Effector memory CD4-positive, alpha-beta T cell (primary cell): ENCODE measurements at places on chromosomes 6 and 20.

DNA sequence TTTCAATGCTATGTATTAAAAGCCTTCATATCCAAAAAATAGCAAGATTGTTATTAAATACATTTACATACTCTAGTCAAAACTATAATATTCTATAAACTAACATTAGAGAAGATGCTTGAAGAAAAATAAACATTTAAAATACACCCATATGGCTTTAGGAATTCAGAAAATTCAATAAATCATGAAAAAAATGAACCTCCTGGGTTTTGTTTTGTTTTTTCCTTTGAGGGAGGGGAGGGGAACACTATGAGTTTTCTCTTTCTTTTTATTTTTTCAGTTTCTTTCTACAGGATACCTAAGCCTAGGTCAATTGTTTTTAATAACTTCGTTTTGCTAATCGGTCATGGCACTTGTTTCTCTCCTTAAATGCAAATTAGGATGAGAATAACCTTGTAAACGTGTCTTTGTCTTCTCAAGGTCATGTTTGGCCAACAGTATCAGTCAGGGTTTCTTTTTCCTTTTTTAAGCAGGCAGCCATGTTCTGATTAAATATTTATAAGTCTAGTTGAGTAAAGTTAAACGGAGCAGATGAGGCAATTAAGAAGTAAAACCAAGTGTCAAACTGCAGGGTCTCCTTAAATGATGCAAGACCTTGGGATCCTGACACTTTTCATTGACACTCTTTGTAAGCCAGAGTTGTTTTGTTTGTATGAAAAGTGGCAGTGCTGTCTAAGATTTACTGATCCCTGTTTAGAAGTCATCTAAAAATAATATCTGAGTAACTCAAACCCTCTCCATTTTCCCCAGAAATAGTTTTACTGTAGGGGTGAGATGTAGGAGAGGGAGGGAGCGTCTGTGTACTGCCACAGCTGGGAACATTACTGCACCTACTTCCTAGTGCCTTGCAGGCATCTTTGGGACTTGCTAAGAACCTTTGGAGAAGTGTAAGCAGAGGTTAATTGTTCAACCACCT, 392.3 kb downstream of the PLCB1 start:
- no peak overlapping the region for H3K27ac ChIP-seq
- H3K4me3 ChIP-seq = no peak overlapping the region
- H3K36me3 ChIP-seq = no peaks in the 10 kb centered on the region
- no peak for DNase-seq
- H3K4me1 ChIP-seq = no peaks in the 10 kb centered on the region
- H3K27me3 ChIP-seq = no peaks in the 10 kb centered on the region

- no peaks in the 10 kb centered on the region for H3K4me1 ChIP-seq
- no peak overlapping the region for H3K27ac ChIP-seq
- no peaks in the 10 kb centered on the region for H3K27me3 ChIP-seq
- no peaks in the 10 kb centered on the region for H3K36me3 ChIP-seq
- H3K4me3 ChIP-seq = no peak overlapping the region
Measured at GRCh38 chr6:25689966-25690365, 38.0 kb downstream of the SCGN start.

GRCh38 chr6:1619673-1620503, 10.2 kb downstream of the FOXC1 start:
- H3K27me3 ChIP-seq = peaks cover 48% of the 10 kb centered on the region
- peaks cover 10% of the 10 kb centered on the region for H3K4me1 ChIP-seq
- H3K27ac ChIP-seq = no peak overlapping the region
- no peak for DNase-seq
- no peak overlapping the region for H3K4me3 ChIP-seq
- no peaks in the 10 kb centered on the region for H3K36me3 ChIP-seq

- no peaks in the 10 kb centered on the region for H3K4me1 ChIP-seq
- H3K27me3 ChIP-seq = no peaks in the 10 kb centered on the region
- no peak for DNase-seq
- no peaks in the 10 kb centered on the region for H3K36me3 ChIP-seq
- no peak overlapping the region for H3K4me3 ChIP-seq
- H3K27ac ChIP-seq = no peak overlapping the region
Measured at GRCh38 chr6:154056536-154056935, 17.5 kb downstream of the OPRM1 start.

- no peak overlapping the region for H3K4me3 ChIP-seq
- no peak overlapping the region for H3K27ac ChIP-seq
- H3K27me3 ChIP-seq = no peaks in the 10 kb centered on the region
Measured at GRCh38 chr6:35679399-35679798, 9.3 kb downstream of the FKBP5 start.

DNA sequence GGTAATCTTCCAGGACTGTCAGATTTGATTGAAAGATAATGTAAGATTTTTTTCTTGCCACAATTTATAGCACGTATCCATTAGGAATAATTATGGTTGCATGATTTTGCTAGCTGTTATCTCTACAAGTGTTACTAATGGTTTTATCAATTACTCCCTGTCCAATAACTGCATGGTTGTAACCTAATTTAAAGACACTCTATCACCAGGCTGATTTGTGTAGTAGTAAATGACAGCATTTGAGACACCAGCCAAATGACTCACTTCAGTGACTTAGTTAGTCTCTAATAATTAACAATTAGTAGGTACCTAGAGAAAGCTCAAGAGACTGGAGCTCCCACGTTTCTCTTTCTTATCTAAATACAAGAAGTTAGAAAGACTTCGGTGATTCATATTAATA, 453.8 kb upstream of the POU3F2 start:
- no peak overlapping the region for H3K4me3 ChIP-seq
- H3K27ac ChIP-seq = no peak overlapping the region
- H3K36me3 ChIP-seq = no peaks in the 10 kb centered on the region
- DNase-seq = no peak
- H3K27me3 ChIP-seq = no peaks in the 10 kb centered on the region

DNA sequence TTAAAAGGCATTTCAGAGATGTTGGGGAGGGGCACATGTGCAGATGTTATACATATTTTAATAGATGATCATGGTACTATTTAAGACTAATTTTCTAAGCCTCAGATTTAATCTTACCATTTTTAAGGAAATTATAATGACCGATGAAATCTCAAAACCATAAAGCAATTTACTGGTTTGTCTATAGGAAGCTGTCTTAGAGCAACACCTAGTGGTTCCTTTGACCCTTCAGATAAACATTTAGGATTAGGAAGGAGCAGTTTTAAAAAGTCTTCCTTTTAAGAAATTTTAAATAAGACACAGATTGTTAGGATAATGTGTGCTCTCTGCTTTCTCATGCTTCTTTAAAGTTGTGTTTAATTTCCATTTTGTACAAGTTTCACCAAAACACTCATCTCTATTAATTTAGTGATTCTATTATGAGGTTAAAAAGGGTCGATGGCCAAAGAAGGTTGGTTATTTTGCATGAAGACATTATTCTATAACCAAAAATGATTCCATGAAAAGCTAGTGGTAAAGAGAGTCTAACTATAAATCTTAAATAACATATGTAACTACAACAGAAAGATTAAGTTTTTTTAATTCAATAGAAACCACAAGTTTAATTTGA, 376.4 kb downstream of the HACE1 start:
- H3K4me3 ChIP-seq = no peak overlapping the region
- no peak for DNase-seq
- no peaks in the 10 kb centered on the region for H3K4me1 ChIP-seq
- no peaks in the 10 kb centered on the region for H3K36me3 ChIP-seq
- no peak overlapping the region for H3K27ac ChIP-seq

- H3K4me3 ChIP-seq = no peak overlapping the region
- H3K27ac ChIP-seq = no peak overlapping the region
- DNase-seq = no peak
- no peaks in the 10 kb centered on the region for H3K27me3 ChIP-seq
- H3K4me1 ChIP-seq = peaks cover 19% of the 10 kb centered on the region
Measured at GRCh38 chr20:47574616-47575364, 73.1 kb downstream of the NCOA3 start.

DNA sequence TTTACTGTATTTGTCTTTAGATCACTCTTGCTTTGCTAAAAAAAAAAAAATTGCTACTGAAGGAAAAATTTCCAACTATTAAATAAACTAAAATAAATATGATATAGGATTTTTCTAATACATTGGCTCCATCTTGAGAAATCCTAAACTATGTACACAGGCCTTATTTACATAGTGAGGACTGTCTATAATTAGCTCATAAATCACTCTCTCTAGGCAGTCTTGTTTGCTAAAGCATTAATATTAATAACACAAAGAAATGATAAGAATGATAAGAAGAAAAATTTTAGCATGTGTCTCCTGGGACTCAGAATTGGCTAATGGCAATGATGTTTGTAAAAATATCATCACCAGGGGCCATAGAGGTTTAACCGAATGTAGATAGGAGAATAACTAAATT, 13.3 kb upstream of the CRYBG1 start:
- no peaks in the 10 kb centered on the region for H3K27me3 ChIP-seq
- H3K4me1 ChIP-seq = no peaks in the 10 kb centered on the region
- H3K4me3 ChIP-seq = no peak overlapping the region
- no peak overlapping the region for H3K27ac ChIP-seq
- no peaks in the 10 kb centered on the region for H3K36me3 ChIP-seq
- DNase-seq = no peak

DNA sequence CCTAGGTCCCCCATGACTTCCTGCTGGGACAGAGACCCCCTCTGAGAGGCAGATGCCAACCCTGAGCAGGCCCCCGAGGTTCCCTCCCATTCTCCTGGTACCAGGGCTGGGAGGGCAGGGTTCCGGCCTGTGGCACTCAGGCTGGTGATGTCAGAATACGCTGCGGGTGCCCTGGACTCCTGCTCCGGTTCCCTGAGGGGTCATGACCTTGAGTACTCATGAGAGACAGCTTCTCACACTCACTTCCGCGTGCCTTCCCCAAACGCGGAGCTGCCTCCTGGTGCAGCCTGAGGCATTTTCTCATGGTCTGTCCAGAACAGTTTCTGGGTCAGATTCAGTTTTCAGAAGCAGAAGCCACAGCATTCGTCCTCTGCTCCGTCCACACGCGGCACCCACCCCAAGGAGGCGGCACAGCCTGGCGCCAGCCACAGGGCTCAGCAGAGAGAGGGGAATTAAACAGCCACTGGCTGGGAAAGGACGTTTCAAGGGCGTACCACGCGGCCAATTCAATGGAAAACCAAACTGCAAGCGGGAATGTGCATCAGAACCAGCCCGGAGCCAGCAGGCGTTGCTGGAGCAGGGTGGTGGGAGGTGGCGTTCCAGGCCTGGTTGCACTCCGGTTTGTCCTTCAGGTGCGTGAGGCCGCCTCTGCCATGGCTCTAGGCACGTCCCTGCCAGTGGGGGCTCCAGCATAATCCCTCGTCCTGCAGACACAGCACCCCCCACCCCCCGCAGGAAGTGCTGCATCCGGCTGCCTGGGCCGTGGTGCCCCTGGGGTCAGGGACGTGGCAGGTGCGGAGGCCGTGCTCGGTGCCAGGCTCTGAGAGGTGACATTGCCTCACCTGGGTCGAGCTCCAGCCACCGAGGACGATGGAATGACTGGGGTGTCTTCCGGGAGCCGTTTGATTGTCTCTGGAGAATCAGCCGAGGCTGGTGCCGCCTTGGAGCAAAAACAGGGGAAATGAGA, 58.3 kb upstream of the BHLHE23 start:
- no peaks in the 10 kb centered on the region for H3K4me1 ChIP-seq
- H3K4me3 ChIP-seq = no peak overlapping the region
- no peak overlapping the region for H3K27ac ChIP-seq
- H3K27me3 ChIP-seq = peaks cover 26% of the 10 kb centered on the region
- DNase-seq = no peak

GRCh38 chr6:158457616-158458278, 102.1 kb upstream of the TMEM181 start:
- H3K4me1 ChIP-seq = no peaks in the 10 kb centered on the region
- no peaks in the 10 kb centered on the region for H3K27me3 ChIP-seq
- DNase-seq = no peak
- H3K27ac ChIP-seq = no peak overlapping the region
- no peaks in the 10 kb centered on the region for H3K36me3 ChIP-seq
- H3K4me3 ChIP-seq = no peak overlapping the region

DNA sequence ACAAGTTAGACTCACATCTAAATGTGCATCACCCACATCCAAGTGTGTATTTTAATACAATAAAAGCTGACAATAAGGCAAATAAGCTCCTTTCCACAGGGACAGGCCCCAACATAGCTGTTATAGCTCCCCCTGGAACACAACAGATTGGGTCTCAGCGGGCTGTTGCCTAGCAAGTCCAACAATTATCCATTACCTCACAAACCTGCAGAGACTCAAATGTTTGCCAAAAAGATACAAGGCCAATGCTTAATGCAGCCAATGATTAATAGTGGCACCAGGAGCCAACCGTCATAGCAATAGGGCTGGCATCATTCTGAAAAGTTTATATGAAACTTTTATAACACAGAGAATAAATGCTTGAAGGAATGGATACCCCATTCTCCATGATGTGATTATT, 35.7 kb downstream of the EPB41L2 start:
- no peak overlapping the region for H3K27ac ChIP-seq
- H3K4me1 ChIP-seq = no peaks in the 10 kb centered on the region
- H3K36me3 ChIP-seq = no peaks in the 10 kb centered on the region
- no peaks in the 10 kb centered on the region for H3K27me3 ChIP-seq
- H3K4me3 ChIP-seq = no peak overlapping the region

DNA sequence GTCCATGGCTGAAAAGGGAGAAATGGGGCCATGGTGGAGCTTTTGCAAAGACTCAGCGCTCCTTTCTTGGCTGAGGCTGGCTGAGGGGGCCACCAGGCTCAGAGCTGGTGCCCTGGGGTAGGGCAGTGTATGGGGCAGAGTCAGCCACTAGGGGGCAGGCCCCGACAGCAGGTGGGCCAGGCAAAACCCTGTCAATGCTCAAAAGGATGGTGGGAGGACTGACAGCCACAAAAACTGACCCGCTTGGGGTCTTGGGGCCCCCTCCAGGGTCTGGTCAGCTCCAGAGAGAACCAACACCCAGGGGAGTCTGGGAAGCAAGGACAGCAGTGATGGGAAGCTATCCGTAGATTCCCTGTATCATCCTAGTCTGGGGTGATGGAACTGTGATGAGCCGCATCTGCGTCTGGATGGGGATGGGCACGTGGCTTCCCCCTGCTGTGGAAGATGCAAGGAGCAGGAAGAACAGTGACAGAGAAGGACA, 306.9 kb downstream of the DHX35 start:
- H3K36me3 ChIP-seq = no peaks in the 10 kb centered on the region
- no peak overlapping the region for H3K4me3 ChIP-seq
- DNase-seq = no peak
- no peak overlapping the region for H3K27ac ChIP-seq

DNA sequence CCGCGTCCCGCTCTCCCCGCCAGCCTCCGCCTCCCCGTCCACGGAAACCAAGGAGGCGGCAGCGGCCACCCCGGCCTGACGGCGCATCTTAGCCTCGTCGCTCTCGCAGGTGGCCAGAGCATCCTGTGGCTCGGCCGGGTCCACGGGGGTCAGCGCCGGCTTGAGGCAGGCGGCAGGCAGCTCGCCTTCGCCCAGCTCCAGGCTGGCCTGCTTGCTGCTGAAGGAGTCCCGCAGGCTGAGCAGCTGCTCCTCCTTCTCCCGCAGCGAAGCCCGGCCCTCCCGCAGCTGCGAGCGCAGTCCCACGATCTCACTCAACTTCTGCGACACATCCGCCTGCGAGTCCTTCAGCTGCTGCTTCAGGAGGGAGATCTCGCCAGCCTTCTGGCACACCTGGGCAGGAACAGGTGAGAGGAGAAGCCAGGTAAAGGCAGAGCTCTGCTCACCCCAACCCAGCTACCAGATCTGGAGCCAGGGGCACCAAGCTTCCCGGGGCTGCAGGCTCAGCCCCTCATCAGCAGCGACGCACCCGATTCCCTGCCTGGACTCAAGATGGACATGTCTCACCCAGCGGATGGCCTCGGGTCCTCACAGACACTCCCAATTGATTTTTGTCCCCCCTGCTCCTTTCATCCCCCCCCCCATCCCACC, 5.2 kb upstream of the FASTKD5 start:
- H3K27ac ChIP-seq = no peak overlapping the region
- H3K36me3 ChIP-seq = no peaks in the 10 kb centered on the region
- no peak for DNase-seq
- H3K4me1 ChIP-seq = peaks cover 3% of the 10 kb centered on the region
- no peak overlapping the region for H3K4me3 ChIP-seq
